ENCODE measurements at places on chromosomes 6 and 20. TPM values are rescaled to one million over a fixed set of nuclear protein-coding genes. Genes with fewer than 3 reads are reported as not detected.

Gene DDX39B
- total RNA-seq: 492 TPM

Gene VSTM2L
- total RNA-seq: 5.3 TPM

Gene GSTA3
- not detected for total RNA-seq

Gene RAET1E
- total RNA-seq: 2.2 TPM

Gene RHAG
- not detected for total RNA-seq

Gene CRISP3
- total RNA-seq: not detected

Gene SNAP25
- total RNA-seq: 9.6 TPM

Gene UNC5CL
- under 0.01 TPM for total RNA-seq

Gene UNC93A
- total RNA-seq: not detected

Gene BPIFB1
- not detected for total RNA-seq

Gene GNMT
- total RNA-seq: 0.17 TPM

Gene TUBB
- total RNA-seq: 916 TPM

Gene STMND1
- total RNA-seq: not detected

Gene TRIM10
- total RNA-seq: not detected

Gene OXT
- not detected for total RNA-seq

Gene HLA-DQA2
- total RNA-seq: not detected

Gene BPIFB3
- total RNA-seq: not detected

Gene OR12D3
- not detected for total RNA-seq

Gene LHFPL5
- not detected for total RNA-seq

Gene NKX2-2
- not detected for total RNA-seq

Gene PIM1
- 20.7 TPM for total RNA-seq

Gene DLL1
- total RNA-seq: 0.15 TPM

Gene MAP7
- total RNA-seq: 2.0 TPM

Gene BNIP5
- total RNA-seq: not detected

Gene HSP90AB1
- total RNA-seq: 491 TPM

Gene ZBTB9
- total RNA-seq: 5.1 TPM

Gene NOX3
- total RNA-seq: not detected

Gene FAM83C
- total RNA-seq: not detected

Gene ACTL10
- total RNA-seq: 3.0 TPM

Gene GPSM3
- 1.3 TPM for total RNA-seq

Gene IL20RA
- 0.33 TPM for total RNA-seq

Gene DZANK1
- total RNA-seq: 1.3 TPM

Gene TFAP2D
- total RNA-seq: not detected

Gene BMP2
- 20.7 TPM for total RNA-seq

Gene CALHM5
- total RNA-seq: 6.3 TPM

Gene ZNF391
- 1.8 TPM for total RNA-seq

Gene SLC17A1
- total RNA-seq: not detected

Gene RIPOR3
- total RNA-seq: 10.6 TPM

Gene MTFR2
- total RNA-seq: 0.66 TPM

Gene SLC22A1
- 1.3 TPM for total RNA-seq

Gene PI16
- not detected for total RNA-seq

Gene MUC22
- not detected for total RNA-seq

Gene BTNL2
- total RNA-seq: not detected

Gene NINL
- 16.3 TPM for total RNA-seq

Gene ILRUN
- 46.3 TPM for total RNA-seq

Gene SLC16A10
- not detected for total RNA-seq

Gene NEDD9
- 0.66 TPM for total RNA-seq

Gene CLIC5
- not detected for total RNA-seq

Gene FKBP1C
- 0.17 TPM for total RNA-seq

Gene KCNK16
- total RNA-seq: not detected

Gene LRRC1
- 5.0 TPM for total RNA-seq

Gene BHLHE23
- total RNA-seq: not detected

Gene BCAS1
- total RNA-seq: under 0.01 TPM

Gene TRPC4AP
- total RNA-seq: 90.2 TPM

Gene NELFE
- total RNA-seq: 168 TPM

Gene RIN2
- total RNA-seq: 59.2 TPM

Gene TDRD6
- total RNA-seq: 0.17 TPM

Gene PERP
- total RNA-seq: 46.6 TPM

Gene HLA-F
- total RNA-seq: 1.3 TPM

Gene SRSF12
- total RNA-seq: not detected

Data from smooth muscle cell of trachea (primary cell).